Tibial nerve (tissue), 4 donors: ENCODE measurements at places on chromosomes 3 and 15. TPM values are rescaled to one million over a fixed set of nuclear protein-coding genes. Genes with fewer than 3 reads are reported as not detected.

Gene LIPC
- 18.4 TPM for total RNA-seq

GRCh38 chr3:190155752-190156151, 35.1 kb upstream of the P3H2 start:
- no peak for DNase-seq

GRCh38 chr3:128348805-128349531, 117.7 kb downstream of the DNAJB8 start:
- no peak for DNase-seq

DNA sequence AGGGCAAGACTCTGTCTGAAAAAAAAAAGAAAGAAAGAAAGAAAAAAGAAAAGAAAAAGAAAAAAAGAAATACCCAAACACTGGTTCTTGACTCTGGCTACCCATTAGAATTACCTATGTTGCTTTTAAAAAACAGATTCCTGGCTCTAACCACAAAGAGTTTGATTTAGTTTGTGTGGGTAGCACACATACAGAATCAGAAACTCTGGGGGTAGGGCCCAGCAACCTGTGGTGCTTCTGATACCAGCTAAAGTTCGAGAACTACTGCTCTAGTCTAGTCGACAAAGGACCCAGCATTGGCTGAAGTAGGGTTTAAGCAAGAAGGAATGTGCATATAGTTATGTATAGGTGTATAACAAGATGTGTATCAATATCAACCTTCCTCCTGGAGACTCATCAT, 392.7 kb downstream of the EFHB start:
- DNase-seq: no peak

- no peak for DNase-seq
These were observed 43.7 kb downstream of the BDH1 start for GRCh38 chr3:197511853-197512635.
